ENCODE measurements at places on chromosomes 2 and 18.

DNA sequence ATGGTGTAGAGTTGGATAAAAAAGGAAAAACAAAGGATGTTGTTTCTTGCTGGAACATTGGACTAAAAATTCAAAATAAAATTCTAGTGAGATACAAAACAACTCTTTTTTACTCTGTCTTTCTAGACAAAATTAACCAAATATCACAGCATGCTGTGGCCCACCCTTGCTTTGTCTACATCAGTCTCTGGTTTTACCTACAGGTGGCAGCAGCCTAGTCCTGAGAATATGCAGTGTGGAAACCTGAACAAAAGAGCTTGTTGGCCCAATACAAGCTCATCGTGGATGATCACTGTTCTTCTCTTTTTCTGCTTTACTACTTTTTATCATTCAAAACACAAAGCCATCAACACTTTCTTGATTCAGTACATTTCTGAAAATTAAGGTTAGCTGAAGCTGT is 210.4 kb downstream of the CDH19 start:
- DNase-seq: no peak

GRCh38 chr18:61894751-61895524 is 2.1 kb upstream of the RNF152 start:
- peak; percentile 30 for DNase-seq

GRCh38 chr2:86631846-86632485 is 8.3 kb upstream of the RNF103 start:
- DNase-seq: no peak

DNA sequence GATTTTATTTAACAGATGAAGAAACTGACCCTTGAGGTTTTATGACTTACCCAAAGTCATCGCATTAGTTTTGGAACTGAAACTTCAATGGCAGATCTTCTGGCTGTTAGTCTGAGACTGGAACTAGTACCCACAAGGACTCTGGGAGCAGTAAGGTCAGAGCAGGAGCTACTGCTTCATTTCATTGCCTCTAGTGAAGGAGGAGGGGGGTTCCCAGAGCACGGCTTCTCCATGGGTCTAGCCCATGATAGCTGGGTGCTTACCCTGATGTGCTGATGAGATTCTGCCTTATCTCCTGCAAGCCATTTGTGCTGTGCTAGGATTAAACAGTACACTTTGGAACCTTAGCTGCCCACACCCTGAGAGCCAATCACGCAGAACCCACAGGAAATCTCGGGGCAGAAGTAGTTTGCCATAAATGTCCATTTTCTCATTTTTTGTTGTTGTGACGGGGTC is 5.4 kb upstream of the RNASEH1 start:
- DNase-seq: no peak

DNA sequence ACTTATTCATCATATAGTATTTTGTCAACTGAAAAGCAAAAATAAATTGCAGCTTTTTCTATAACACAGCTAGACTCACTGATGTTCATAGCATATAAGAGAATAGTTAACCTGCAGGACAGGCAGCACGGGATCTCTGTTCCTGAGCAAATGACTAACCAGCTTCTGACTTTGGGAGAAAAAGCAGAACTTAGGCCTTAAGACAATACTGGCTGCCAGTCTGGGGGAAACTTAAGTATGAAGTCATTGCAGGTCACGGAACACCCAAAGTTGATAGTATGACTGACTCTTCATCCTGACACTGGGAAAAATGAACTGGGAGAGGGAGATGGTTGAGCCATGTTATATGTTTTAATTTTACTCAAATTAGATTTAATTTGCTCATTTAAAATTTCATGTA is 113.0 kb downstream of the DPP4 start:
- no peak for DNase-seq

DNA sequence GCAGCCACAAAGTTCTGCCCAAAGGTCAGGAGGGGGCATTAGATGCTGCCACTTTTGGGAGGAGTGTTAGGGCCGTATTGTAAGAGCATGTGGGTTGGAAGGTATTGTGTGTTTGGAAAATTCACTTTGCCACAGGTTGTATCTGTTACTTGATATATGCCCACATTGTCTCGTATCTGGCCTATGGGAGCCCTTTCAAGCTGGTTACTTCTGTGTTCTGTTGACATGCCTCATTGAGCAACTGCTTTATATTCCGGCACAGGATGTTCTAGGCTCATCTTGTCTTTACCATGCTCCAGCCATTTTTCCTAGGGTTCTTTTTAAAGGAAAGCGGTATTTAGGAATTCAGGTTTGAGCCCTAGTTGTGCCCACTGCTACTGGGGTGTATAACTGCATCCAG is 6.0 kb downstream of the ADNP2 start:
- no peak for DNase-seq

DNA sequence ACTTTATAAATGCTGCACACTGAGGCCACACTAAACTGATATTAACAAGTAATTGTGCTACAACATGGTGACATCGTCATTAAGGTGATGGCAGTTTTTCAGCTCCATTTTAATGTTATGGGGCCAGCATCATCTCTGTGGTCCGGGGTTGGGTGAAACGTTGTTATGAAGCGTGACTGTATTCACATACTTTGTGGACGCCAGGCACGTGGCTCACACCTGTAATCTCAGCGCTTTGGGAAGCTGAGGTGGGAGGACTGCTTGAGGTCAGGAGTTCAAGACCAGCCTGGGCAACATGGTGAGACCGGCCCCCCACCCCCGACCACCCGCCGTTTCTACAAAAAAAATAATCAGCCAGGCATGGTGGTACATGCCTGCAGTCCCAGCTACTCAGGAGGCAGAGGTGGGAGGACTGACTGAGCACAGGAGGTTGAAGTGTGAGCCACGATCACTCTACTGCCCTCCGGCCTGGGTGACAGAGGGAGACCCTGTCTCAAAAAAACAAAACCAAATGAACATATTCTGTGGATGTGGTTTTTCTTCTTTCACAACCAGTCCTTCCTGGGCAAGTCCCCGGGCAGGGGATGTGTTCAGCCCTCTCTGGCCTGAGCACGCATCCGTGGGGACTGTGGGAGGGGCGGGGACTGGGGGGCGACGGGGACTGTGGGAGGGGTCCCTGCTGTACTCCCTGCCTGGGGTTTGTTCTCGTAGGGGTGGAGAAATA is 12.9 kb upstream of the GAL3ST2 start:
- DNase-seq: no peak

GRCh38 chr18:77650799-77651385 is 401.2 kb downstream of the GALR1 start:
- peak; percentile 18 for DNase-seq

DNA sequence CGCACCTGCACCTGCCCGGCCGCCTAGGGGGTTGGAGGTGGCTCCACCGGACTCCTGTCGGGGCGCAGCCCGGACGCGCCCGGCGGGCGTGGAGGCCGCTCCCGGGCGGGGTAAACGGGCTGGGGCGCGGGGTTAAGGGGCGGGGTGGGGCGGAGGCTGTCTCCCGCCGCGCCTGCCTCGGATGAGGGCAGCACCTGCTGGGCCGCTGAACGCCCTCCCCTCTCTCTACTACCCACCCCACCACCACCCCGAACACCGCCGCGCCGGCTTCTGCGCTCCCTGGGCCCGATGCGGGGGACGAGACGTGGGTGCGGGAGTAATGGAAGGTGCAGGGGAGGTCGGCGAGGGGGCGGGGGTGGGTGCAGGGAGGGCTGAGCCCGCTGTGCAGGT is 224.8 kb upstream of the ID2 start:
- DNase-seq: no peak

- DNase-seq: no peak
Measured at GRCh38 chr2:170533156-170533555, 182.0 kb upstream of the SP5 start.

DNA sequence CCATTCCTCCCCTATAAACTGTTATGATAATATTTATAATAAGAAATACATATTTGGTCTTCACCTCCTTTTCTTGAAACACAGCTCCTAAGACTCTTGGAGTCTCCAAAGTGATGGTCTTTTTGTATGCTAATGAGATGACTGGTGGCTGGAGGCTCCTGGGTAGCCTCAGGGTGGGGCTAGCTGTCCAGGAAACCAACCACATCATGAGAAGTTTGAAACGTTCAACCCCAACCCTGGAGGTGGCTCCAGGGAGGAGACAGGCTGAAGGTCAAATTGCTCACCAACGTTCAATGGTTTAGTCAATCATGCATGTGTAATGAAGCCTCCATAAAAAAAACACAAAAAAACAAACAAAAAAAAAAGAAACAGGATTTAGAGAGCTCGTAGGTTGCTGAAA is 298.7 kb upstream of the MGAT5 start:
- no peak for DNase-seq

DNA sequence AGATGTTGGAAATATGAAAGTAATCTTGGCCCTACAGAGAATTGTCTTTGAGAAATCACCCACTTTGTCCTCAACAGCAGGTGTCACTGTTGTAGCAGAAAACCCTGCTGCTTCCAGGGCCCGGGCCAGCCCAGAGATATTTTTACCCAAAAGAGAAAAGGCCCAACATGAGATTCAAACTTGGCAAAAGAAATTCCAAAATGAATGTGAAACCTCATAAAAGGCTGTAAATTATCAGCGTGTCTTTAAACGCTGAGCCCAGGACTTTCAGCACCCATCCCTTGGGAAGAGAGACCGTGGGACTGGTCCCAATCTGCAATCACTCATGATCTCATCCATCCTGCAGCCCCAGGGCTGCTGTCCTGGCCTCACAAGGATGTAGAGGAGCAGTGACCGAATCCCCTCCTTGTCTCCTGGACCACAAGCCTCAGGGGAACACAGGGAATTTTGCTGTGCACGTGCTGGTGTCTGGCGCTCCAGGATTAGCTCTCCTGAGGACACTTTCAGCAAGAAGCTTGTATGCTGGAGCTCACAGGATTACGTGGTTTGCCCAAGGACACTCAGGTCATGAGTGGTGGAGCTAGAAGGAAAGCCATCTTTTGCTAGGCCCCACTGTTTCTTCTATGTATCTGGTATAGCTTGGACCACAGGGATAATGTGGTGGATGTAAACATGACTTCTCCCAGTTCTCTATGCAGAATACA is 202.1 kb downstream of the RNF144A start:
- no peak for DNase-seq

- no peak for DNase-seq
Measured at GRCh38 chr2:239267288-239267951, 133.4 kb downstream of the HDAC4 start.

- no peak for DNase-seq
Measured at GRCh38 chr2:237648016-237648381, 20.6 kb downstream of the LRRFIP1 start.

- DNase-seq: no peak
Measured at GRCh38 chr2:5886462-5886861, 194.3 kb downstream of the SOX11 start.

DNA sequence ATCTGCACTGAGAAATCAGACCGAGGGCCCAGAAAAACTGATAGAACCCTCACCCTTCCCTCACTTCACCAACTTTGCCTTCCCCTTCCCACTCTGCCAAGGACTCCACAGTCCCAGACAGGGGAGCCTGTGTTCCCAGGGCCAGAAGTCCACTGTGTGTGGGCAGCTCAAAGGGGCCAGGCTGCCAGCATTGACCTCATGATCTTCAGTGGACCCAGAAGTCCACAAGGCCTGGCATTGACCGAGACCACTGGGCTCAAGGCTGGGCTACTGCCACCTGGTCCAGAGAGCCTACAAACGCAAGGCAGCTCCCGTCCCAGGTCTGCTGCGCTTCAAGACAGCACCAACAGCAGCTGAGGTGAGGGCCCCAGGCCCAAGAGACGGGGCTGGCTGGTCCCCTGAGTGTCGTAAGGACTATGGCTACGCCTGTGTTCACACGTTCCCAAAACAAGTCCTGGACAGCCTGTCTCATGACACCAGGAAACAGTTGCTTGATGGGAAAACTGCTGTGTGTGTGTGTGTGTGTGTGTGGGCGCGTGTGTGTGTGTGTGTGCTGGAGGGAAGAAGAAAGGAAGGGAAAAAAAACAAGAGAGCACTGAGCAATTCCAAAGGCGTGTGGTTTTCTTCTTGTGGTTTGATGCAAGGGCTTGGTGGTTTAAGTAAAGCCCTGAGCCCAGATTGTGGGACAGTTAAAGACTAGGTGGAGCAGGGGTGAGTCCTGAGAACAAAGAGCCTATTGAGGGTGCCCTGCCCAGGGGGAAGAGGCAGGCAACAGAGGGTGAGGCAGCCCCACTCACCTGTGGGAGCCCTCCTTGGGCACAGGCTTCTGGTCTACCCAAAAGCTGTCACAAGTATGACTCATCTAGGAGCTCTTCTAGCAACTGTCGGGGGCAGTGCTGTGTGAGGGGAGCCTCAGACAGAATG is 46.6 kb upstream of the ZBTB7C start:
- DNase-seq: peak; percentile 83

DNA sequence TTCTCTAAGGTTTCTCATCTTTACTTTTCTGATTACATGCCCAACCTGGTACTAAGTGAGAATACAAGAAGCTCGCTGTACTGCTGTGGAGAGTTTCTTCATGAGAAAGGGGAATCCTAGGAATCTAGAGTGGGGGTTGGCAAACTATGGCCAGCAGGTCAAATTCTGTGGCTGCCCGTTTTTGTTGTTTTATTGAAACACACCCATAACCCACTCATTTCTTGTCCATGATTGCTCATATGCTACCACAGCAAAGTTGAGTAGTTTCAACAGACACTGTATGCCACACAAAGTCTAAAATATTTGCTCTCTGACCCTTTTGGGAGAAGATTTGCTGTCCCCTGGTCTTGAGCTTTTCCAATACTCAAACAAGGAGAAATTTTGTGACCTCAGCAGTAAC is 58.8 kb downstream of the C2orf74 start:
- DNase-seq: peak; percentile 28

DNA sequence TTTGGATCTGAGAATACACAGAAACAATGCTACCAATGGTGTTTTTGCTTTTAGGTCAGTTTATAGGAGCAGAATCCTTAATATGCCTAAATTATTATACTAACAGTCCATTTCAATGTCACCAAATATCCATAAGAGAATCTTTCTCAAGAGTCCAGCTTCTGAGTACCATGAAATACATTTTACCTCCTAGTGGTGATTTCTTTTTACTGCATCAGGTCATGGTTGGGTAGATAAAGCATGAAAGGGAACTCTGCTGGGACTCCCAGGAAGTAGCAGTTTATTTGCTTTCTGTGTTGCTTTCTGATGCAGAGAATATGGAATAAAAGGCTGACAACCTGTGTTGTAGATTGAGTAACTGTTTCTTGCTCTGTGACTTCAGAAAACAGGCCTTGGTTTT is 115.6 kb downstream of the PPP1R1C start:
- no peak for DNase-seq

DNA sequence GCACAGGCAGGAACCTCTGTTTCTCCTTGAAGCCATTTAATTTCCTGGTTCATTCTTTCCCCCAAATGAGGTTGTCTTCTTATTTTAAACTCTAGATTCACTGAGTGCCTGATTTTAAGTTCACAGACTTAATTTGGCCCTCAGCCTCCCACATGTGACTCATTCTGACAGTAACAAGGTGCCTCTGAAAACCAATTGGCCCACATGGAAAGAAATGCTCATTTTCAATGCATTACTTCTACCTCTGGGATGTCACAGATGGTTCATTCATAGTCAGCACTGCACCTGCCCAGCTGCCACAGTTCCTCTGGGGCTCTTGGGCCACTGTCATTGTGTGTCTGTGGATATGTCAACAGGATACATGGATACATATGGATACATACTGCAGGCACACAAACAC is 140.4 kb upstream of the CAPN13 start:
- DNase-seq: no peak

- no peak for DNase-seq
Measured at GRCh38 chr18:59484131-59484530, 125.1 kb upstream of the LMAN1 start.
